ENCODE measurements at places on chromosomes 6 and 20.

GRCh38 chr20:63099456-63100173, 92.9 kb upstream of the BHLHE23 start:
- DNase-seq, result no peak

DNA sequence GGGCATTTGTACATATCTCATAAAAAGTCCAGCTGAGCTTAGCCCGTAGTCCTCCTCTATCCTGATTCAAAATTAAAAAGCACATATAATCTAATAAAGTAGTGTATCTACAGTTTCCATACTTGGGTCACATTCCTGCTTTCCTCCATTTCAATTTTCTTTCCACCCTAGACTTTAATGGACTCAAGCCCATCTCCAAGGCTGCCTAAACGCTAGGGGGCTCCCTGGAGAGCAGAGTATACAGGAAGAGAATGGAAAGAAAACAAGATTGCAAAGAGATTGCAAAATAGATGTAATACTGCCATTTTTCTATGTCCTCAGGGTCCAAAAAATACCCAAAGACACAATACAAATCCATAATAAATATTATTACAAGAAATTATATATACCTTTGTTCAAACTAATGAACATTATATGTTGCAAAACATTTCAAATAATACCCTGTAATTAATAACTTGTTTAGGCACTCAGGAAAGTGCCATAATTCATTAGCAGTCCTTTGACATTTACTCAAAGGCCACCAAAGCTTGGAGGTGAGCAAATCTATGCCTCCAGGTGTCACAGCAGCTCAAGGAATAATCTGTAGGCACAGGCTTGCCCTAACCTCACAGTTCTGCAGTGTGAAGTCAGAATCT, 2.4 kb upstream of the MCM3 start:
- no peak for DNase-seq

DNA sequence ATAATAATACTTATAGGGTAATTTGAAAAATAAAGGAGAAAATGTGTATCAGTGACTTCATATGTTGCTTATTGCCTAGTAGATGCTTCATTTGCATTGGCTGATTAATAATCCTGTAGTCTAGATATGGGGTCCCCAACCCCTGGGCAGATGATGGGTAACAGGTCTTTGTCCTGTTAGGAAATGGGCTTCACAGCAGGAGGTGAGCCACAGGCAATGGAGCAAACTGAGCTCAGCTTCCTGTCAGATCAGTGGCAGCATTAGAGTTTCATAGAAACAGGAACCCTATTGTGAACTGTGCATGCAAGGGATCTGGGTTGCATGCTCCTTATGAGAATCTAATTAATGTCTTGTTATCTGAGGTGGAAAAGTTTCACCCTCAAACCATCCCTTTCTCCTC, 1049.5 kb upstream of the EPHA7 start:
- no peak for DNase-seq

GRCh38 chr20:37559312-37560027, 31.8 kb upstream of the BLCAP start:
- no peak for DNase-seq

GRCh38 chr6:399785-400534, 8.4 kb downstream of the IRF4 start:
- DNase-seq, result no peak

GRCh38 chr20:21820688-21821087, 115.2 kb downstream of the PAX1 start:
- no peak for DNase-seq

DNA sequence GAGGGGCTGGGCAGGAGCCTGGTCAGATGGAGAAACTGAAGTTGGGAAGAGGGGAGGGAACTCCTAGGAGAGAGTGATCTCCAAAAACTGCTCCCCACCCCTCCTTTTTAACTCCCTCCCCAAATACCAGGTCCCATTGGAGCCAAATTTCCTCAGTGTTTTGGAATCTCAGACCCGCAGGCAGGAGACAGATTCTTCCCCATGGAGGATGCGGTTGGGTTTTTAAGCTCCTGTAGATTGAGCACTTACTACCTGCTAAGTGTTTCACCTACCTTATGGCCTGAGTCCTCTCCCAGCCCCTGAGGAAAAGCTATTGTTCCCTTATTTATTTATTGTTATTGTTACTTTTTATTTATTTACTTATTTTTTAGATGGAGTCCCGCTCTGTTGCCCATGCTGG, 73.2 kb downstream of the CEBPB start:
- DNase-seq, result no peak

DNA sequence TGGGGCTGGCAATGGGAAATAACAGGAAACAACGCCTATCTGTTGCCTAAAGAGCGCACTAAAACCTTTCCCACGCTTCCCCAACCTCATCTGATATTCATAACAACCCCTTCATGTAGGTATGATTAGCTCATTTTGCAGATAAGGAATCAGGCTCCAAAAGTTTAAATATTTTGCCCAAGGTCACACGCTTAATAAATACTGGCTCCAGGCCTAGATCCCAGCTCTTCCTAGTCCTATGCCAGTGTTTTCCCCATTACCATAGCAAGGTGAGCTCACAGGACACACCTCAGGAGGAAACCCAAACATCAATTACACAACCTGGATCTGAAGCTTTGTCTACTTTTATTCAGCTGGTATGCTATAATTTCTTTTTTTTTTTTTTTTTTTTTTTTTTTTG, 19.6 kb downstream of the MBOAT1 start:
- DNase-seq, result no peak

DNA sequence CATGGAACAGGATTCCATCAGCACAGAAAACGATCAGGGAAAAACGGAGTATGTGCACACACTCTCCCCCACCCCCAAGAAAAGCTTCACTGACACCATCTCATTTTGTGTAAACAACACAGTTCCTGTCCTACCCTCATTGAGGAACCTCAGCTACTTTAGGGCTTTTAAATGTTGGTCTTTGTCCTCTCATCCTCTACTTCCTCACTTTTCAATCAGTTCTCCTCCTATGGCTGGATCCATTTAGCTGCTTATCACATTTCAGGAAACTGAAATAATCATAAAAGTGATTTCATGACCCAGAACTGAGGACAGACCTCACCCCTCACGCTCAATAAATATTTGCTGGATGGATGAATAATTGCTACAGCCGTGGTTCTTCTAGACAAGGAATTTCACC, 33.1 kb upstream of the PNRC1 start:
- DNase-seq, result no peak

DNA sequence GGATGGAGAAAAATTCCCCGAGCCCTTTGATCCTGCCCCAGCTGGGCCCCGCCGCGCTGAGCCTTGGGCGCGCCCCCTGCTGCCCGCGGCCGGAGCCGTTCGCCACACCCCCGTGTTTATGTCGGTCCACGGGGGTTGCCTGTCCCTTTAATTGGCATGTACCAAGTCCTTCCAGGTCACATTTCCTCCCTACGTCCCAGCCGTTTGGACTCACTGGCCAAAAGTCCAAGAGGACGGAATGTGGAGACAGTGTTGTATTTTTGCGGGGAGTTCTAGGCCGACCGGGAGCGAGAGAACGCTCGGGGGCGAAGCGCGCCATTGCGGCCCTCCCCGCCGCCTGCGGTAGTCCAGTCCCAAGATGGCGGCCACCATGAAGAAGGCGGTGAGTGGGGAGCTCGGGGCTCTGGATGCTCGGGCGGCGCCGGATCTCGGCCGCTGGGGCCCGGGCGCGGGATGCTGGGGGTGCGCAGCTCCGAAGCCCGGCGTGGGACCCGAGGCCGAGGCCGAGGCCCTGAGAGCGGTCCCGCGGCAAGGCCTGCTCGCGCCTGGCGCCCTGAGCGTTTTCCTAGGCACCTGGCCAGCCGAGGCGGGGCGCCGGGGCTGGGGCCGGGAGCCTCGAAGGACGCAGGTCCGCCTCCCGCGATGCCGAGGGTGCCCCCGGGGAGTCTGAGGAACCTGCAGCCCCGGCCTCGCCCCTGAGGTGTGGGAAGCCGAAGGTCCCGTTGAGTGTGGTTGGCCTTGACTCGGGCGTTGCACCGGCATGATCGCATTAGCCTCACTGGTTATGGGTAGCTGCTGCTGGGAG, at the start of gene PFDN4:
TSS of gene PFDN4 (plus strand) at position 345 of the 805 bp plus-strand sequence. CDS start at position 359, 14 bp downstream.
- DNase-seq, result peak; percentile 63

GRCh38 chr6:52362443-52363227, 684 bp downstream of the PAQR8 start:
- peak; percentile 25 for DNase-seq

GRCh38 chr6:168377484-168377855, 57.9 kb upstream of the DACT2 start:
- DNase-seq, result no peak

- DNase-seq, result no peak
Measured at GRCh38 chr6:88167352-88167937, 1.3 kb upstream of the CNR1 start.

GRCh38 chr6:69138893-69139494, 503.9 kb downstream of the ADGRB3 start:
- DNase-seq, result no peak

DNA sequence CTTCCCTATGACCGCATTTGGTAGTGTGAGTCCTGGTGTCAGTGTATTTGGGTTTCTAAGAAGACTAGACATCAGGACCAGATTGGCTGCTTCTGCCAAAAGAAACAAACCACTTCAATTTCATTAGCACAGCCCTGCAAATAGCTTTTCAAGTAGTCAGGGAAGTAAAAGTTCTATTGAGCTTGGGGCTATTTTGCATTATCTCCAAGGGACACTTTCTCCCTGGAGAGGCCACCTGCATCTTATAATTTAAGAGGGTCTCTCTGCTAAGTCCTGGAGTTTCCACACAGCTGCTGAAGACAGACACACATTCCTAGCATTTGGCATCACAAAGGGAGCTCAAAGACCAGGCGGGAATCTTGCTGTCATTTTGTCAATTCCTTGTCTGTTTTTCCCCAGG, 141.2 kb downstream of the BMP2 start:
- DNase-seq, result no peak

DNA sequence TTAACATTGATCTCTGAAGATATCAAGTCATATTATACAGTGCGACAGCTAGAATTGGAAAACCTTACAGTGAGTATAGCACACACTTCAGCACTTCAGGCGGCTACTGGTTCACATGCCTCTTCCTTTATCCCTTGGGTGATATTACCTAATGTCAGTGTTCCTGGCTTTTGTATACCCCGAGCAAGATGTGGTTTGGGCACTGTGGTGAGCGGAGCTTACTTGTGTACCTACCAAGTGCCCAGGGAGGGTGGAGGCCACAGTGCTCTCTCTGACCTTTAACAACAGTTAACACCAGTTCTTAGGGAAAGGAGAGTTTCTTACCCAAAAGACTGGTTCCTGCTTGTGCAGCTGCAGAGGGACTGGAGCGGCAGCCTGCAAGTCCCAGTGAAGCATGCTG, 64.4 kb downstream of the PTPN1 start:
- no peak for DNase-seq

DNA sequence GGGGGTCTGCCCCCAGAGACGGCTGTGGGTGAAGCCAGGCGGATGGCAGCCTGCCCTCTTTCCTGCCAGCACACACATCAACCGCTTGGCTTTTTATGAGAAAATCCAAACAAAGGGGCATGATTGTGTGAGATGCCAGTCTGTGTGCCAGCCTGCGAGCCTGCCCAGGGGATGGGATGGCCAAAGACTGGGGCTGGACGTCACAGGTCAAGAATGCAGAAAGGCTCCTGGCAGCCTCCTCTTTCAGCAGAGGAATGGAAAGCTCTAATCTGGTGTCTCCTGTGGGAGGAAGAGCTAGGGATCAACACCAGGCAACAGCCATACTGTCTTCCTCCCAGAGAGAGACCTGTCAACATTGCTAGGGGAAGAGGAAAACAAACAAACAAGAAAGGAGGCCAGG, 15.8 kb downstream of the TUBB2B start:
- DNase-seq, result no peak

- DNase-seq, result no peak
Measured at GRCh38 chr6:50112981-50113857, 63.5 kb upstream of the DEFB112 start.

DNA sequence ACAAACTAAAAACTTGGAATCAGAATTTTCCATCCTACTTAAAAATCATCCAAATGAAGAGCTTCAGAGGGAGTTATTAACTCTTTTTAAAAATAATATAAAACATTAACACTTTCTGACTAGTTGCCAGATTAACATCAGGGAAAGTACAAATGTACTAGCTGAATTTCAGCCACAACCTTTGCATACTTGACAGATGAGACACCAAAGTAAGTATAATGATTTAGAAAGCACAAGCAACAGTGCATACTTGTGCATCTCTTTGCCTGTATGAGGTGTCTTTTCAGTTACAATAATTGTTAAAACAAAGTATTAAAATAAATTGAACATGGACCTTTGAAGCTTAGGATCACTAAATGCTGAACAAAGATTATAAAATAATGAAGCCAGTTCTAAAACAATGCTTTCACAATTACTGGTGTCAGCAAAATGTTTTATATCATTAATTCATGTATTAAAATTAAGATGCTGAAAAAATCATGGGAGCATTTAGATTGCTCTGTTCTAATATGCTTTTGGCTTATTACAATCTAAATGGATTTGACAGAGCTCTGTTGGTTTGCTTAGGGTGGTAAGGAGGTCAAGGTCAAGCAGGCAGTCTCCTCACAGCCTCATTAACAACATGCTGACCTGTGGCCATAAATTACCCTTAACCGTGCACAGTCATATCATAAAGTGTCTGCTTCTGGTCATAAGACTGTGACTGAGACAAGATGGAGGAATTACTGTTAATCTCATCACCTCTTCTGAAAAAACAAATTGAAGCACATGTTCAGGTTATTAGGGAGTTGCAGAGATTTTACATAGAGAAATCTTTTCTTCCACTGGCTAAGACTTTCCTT, 15.1 kb downstream of the RNF217 start:
- no peak for DNase-seq

GRCh38 chr20:34345402-34345736, 17.7 kb upstream of the ITCH start:
- no peak for DNase-seq

DNA sequence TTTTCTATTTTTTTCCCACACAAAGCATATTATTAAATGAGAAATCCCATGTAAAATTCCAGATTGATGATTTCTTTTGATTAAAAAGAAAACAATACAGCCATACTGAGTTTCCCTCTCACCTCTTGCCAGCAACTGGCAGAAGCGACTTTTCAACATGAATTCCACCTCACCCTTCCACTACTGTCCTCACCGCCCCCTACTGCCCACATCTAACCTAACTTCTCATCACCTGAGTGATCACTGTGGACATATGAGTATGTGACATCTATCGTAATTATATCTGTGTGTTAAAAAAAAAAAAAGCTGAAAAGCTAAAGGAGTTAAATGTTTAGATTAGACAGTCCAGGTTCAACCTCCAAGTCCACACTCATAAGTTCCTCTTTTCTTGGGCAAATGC, 528.6 kb downstream of the PRKN start:
- no peak for DNase-seq

DNA sequence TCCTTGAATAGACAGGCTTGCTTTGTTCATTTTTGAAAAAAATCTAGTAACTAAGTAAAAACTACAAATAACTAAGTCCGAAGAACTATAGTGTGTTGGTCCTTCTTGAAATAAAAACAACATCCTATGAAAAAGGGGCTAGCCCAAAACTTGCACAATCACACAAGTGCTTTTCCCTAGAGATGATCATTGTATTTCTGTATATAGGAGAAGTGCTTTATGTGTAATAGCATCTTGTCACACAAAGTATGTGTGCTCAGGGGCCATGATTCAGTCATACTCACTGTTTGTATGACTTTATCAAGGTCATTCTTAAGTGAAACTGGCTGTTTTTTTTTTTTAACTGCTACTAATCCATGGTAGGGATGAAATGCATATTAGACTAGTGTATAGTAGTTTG, 179.8 kb downstream of the DTNBP1 start:
- DNase-seq, result no peak

- no peak for DNase-seq
Measured at GRCh38 chr20:51803148-51803854, 980 bp upstream of the SALL4 start.

- no peak for DNase-seq
Measured at GRCh38 chr6:10190042-10190441, 224.8 kb downstream of the TFAP2A start.
